ENCODE measurements at places on chromosomes 2 and 18.
A peak's percentile ranks its signal among the peaks of the same experiment; 100 is the strongest.

GRCh38 chr18:57728941-57729511 lies 74.1 kb downstream of the ATP8B1 start:
- H3K27ac ChIP-seq = peak overlapping the region; percentile 82
- no peak overlapping the region for H3K4me3 ChIP-seq
- no peak for DNase-seq
- no peaks in the 10 kb centered on the region for H3K27me3 ChIP-seq

GRCh38 chr2:229297247-229297646 lies 26.2 kb upstream of the PID1 start:
- H3K27ac ChIP-seq = no peak overlapping the region
- peaks cover 17% of the 10 kb centered on the region for H3K27me3 ChIP-seq
- H3K4me3 ChIP-seq = no peak overlapping the region
- no peak for DNase-seq

- no peak for DNase-seq
- no peak overlapping the region for H3K4me3 ChIP-seq
- H3K36me3 ChIP-seq = no peaks in the 10 kb centered on the region
These were observed 47.1 kb upstream of the CCBE1 start for GRCh38 chr18:59744271-59744721.

DNA sequence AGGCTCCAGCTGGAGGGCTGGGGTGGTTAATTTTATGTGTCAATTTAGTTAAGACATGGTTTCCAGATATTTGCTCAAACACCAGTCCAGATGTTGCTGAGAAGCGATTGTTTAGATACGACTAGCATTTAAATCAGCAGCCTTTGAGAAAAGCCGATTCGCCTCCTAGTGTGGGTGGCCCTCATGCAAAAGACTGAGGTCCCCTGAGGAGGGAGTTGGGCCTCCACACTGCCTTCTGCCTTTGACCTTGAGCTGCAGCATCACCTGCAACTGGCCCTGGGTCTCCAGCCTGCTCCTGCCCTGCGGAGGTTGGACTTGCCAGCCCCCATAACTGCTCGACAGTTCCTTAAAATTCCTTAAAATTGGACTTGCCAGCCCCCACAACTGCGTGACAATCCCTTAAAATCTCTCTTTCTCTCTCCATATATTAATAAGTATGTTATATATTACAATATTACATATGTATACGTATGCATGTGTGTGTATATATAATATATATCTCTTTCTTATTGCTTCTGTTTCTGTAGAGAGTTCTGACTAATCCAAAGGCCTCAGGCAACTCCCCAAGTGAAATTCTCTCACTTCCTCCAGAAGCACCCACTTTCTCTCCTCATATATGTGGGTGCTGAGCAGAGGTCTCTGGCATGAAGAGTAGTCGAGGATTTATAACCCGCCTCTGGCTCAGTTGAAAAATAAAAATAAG lies 14.4 kb downstream of the FBLN7 start:
- no peaks in the 10 kb centered on the region for H3K27me3 ChIP-seq
- H3K4me1 ChIP-seq = peaks cover 20% of the 10 kb centered on the region
- no peaks in the 10 kb centered on the region for H3K36me3 ChIP-seq
- no peak overlapping the region for H3K4me3 ChIP-seq

GRCh38 chr2:157182204-157182709 lies 75.2 kb upstream of the GALNT5 start:
- no peak overlapping the region for H3K4me3 ChIP-seq
- no peaks in the 10 kb centered on the region for H3K4me1 ChIP-seq
- peaks cover 2% of the 10 kb centered on the region for H3K27me3 ChIP-seq
- H3K36me3 ChIP-seq = no peaks in the 10 kb centered on the region

DNA sequence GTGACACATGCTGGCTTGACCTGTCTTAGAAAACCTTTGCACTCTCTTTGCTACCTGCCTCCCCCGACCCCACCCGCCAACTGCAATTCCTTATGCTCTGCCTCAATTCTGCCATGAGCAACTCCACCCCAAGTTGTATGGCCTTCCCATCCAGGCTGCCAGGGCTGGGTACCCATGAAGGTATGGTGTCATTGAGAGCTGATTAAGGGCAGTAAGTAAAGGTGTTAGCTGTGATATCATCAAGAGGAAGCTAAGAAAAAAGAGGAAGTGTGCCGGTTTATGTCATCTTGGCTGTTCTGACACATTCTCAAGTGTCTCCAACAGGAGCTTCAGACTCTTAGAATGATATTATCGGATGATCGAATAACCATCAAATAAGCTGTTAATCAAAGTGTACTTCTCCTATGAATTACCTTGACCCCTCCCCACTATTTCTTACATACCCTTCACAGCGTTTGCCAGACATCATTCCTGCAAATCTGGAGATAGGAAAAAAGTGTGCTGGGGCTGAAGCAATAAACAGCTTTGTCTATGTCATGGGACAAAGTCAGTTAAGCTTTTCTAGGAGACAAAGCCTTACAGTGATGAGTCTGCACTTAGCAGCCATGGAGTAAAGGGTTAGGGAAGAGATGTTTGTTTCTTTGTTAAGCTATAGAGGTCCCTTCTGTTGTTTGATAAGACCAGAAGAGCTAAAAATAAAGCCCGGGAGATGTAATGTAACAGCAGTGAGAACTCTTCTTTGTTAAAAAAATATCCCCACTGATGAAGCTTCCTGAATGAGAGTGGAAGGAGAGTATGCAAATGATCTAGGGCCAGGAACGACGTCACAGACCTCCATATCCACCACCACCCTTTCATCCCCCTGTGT lies 40.4 kb upstream of the SMAD2 start:
- no peaks in the 10 kb centered on the region for H3K27me3 ChIP-seq
- no peaks in the 10 kb centered on the region for H3K36me3 ChIP-seq
- peaks cover 16% of the 10 kb centered on the region for H3K4me1 ChIP-seq
- no peak overlapping the region for H3K27ac ChIP-seq

- H3K4me1 ChIP-seq = no peaks in the 10 kb centered on the region
- DNase-seq = no peak
- no peak overlapping the region for H3K4me3 ChIP-seq
- H3K27me3 ChIP-seq = no peaks in the 10 kb centered on the region
- peaks cover 7% of the 10 kb centered on the region for H3K36me3 ChIP-seq
- no peak overlapping the region for H3K27ac ChIP-seq
These were observed 25.3 kb upstream of the STARD7 start for GRCh38 chr2:96233880-96234316.
